Subcutaneous adipose tissue (tissue), 4 donors: ENCODE measurements at places on chromosomes 13 and 19. TPM values are rescaled to one million over a fixed set of nuclear protein-coding genes. Genes with fewer than 3 reads are reported as not detected.

Gene SLC27A1
- 39.4 TPM for total RNA-seq

Gene LYPD5
- 0.51 TPM for total RNA-seq

Gene SLC25A23
- 29.9 TPM for total RNA-seq

Gene C5AR1
- 90.8 TPM for total RNA-seq

Gene DEDD2
- total RNA-seq = 17.1 TPM

Gene PLPP2
- 1.5 TPM for total RNA-seq

Gene ZNF506
- total RNA-seq = 37.7 TPM

Gene NKPD1
- 0.17 TPM for total RNA-seq

Gene ACP5
- total RNA-seq = 38.2 TPM

Gene SULT2B1
- not detected for total RNA-seq

Gene PNMA8B
- total RNA-seq = 4.3 TPM

Gene YIF1B
- total RNA-seq = 20.7 TPM

Gene FGF14
- total RNA-seq = 0.33 TPM

Gene LSR
- total RNA-seq = 4.0 TPM

Gene RNF17
- not detected for total RNA-seq

Gene COL5A3
- 79.1 TPM for total RNA-seq

Gene NCAN
- not detected for total RNA-seq

Gene PDS5B
- 41.3 TPM for total RNA-seq
